Stimulated activated CD4-positive, alpha-beta T cell treated with anti-CD3 and anti-CD28 coated beads, TNF-alpha, amount 100 ng/mL, for 1 hour (primary cell): ENCODE measurements at places on chromosomes 12 and 14.
A peak's percentile ranks its signal among the peaks of the same experiment; 100 is the strongest.

DNA sequence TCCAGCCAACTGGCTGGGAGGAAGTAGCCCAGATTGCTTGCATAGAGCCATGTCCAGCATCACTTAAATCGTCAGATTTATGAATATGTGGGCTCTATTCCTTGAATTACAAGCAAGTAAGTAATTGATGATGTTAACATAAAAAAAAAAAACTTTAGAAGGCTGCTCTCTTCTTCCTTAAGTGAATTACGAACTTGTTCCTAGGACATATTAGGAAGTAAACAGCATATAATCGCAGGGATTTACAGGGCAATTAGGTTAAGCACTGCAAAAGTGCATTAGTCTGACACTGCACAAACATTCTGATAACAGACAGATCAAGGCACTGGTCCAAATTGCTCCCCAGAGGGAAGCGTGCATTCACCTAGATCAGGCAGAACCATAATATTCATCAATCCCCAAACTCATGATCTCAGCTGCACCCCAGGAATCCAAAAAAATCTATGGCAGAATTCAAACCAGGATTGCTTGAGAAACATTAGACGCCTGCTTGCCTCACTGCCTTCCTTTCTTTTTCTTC, 293.2 kb downstream of the TMEM132D start:
- DNase-seq: no peak

GRCh38 chr14:92783813-92784431, 10.2 kb upstream of the GOLGA5 start:
- DNase-seq: no peak

GRCh38 chr12:69908203-69908602, 83.2 kb downstream of the MYRFL start:
- no peak for DNase-seq

DNA sequence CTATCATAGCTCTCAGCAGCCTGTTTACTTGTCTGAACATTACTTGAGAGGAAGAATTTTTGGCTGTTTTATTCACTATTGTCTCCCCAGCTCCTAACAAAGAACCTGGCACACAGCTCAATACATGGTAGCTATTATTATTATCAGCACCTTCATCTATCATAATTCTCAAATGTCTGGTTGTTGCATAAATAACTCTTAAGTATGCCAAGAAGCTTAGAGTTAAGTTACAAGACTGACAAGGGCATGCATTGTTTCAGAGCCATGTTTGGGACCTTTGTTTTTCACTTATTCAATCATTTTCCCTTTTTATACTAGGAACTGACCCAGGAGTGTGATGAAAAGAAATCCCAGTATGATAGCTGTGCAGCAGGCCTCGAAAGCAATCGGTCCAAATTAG, 77.5 kb upstream of the ATP2A2 start:
- DNase-seq: no peak

- no peak for DNase-seq
Measured at GRCh38 chr14:60506985-60507829, 1.7 kb upstream of the SIX6 start.

DNA sequence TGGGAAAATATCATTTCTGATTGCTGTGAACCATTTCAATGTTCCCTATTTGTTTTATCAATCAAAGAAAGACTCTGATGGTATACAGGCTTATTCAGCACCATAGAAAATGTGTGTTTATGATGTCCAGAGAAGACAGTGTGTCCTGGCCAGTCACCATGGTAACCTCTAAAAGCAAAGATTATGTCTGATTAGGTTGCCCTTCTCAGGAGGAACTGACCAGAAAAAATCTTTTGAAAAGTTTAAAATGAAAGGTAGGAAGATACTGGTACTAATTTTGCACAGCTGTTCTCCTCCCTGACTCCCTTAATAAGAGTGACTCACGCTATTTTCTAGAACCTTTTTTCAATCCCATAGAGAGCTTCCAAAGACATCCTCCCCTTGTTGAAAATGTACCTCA, 391.8 kb upstream of the DCN start:
- no peak for DNase-seq

- DNase-seq: peak; percentile 65
Measured at GRCh38 chr12:546920-547845, 87.4 kb downstream of the B4GALNT3 start.

DNA sequence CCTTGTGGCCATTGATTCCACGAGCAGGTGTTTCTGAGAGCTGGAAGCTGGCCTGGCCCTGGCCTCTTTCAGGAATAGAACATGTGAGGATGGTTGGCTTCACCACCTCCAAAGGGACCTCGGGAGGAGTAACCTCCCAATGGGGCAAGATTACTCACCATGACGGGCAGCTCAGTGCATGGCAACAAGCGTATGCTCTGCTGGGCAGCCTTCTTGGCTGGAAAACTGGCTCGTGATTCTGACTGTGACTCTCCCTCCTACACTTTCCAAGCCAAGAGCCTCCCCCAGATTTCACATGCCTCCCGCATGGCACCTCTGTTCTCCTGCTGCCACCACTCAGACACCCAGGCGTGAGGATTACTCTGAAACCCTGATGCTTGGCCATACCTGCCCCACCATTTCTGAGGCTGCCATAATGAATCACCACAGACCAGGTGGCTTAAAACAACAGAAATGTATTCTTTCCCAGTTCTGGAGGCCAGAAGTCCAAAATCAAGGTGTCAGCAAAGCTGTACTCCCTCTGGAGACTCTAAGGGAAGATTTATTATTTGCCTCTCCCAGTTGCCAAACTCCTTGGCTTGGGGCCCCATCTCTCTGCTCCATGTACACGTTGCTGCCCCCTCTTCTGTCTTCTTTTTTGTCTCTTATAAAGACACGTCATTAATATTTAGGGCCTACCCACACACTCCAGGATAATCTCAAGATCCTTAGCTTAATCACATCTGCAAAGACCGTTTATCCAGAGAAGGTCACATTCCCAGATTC, 215.9 kb downstream of the CHST11 start:
- no peak for DNase-seq

DNA sequence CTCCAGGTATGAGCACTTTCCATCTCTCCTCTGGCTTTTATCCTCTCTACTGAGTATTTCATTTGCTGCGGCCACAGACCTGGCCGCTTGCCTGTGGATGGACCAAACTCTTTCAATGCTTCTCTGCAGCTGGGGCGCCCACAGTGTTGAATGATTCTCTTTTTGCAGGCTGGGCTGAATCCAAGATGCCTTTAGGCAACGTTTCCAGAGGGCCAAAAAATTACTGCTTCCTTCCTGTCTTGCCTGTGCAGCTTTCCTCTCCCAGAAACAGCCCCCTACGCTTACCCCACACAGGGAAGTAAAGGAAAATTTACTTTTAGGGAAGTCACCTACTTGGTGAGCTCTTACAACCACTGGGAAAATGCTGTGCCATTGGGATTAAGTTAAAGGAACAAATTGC, 55.6 kb upstream of the JDP2 start:
- DNase-seq: no peak

GRCh38 chr12:132253698-132254480, 75.5 kb downstream of the GALNT9 start:
- no peak for DNase-seq

GRCh38 chr12:15575671-15576541, 213.3 kb downstream of the EPS8 start:
- DNase-seq: no peak

DNA sequence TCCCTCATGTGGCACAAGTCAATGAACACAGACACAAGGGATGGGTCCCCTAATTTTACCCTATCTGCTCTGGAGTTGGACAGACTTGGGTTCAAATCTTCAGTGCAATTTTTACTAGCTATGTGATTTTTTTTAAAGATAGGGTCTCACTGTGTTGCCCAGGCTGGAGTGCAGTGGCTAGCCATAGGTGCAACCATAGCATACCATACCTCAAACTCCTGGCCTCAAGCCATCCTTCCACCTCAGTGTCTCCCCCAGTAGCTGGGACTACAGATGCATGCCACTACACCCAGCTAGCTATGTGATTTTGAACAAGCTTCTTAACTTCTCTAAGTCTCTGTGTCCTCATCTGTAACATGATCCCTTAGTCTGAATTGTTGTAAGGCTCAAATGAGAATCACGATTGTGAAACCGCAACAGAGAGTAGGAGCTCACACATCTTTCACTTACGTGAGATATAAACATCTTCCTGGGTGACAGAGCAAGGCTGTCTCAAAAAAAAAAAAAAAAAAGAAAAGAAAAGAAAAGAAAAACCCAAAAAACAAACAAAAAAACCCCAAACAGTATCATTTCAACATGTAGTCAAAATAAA, 4.7 kb downstream of the CALCOCO1 start:
- no peak for DNase-seq

DNA sequence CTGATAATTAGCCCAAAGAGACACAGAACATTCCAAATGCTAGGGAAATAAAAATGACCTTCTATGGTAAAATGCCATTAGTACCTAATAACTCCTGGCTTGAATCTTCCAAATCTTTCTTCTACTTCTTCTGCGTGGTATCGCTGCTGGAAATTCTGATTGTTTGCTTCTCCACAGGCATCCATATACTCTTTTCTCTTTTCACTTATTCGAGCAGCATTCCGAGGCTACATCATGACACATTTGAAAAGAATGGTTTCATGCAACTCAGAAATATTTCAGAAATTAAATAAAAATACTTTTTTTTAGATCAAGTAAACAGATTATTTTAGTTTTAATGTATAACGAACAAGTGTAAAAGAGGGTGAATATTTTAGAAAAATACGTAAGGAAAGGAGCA, 18.9 kb downstream of the ZCCHC8 start:
- DNase-seq: no peak

DNA sequence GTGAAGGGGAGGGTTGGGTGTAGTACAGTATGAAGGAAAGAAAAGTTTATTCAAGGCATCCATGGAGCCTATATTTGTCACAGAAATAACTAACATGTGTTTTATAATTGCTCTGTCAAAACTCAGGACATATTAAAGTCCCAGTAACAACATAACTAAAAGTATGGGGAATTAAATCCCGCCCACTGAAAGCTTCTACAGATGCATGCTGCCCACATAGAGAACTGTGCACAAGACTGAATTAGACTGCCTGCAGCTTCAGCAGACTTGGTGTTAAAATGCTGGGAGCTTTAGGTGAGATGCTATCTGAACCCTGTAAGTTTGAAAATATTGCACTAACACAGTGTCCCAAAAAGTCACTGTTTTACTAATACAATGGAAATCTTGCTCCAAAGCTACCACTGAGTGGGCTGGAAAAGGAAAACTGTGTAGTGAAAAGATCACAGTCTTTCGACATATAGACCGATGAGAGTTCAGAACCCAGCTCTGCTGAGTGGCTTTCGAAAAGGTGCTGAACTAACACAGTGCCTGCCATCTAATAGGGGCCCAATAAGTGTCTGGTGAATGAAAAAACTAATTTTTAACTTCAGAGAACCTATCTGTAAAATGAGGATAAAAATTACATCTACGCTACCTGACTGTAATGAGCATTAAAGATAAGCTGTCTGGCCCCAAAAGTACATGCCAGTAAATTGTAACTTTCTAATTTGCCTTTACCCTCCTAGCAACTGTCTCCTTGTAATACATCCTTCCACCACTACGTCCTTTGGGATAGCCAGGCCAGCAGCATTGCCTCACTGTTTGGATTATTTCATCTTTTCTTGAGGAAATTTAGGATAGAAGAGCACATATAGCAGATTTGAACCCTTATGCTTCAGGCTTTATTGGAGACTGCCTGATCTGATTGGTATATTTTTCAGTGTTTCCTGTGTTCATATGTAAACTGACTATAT, 237.6 kb downstream of the BCAT1 start:
- DNase-seq: no peak

DNA sequence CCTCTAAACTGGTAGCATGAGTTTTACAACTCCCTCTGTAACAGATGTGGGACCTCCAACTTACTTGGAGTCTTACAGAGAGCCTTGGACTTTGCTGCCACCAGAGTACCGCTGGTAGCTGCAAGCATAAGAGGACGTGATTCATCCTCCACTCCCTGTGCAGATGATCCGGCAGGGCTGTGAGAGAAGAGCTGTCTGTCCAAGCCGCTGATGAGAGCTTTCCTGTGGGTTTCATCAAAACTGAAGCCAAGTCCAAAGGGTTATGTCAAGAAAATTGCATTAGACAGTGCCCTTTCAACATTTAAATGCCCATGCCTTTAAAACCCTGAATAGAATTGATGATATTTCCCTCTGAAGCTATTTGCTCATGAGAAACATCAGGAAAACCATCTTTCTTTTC, 85.8 kb downstream of the LLPH start:
- no peak for DNase-seq

- no peak for DNase-seq
Measured at GRCh38 chr14:95199298-95199983, 42.1 kb upstream of the DICER1 start.

DNA sequence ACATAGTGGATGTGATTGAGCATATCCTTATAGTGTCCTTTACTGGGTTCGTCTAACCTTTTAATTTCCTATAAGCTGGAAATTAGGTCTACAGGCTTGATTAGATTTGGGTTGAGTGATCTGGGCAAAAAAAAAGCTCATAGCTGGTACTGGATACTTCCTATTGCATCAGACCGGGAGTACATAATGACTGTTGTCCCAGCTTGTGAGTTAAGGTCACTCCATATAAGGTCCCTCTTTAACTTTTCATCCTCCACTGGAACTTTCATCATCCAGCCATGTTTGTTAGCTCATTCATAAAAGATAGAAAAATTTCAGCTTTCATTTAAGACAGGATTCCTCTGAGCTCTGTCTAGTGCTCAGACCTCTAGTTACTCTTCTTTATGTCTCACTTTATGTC, 80.8 kb downstream of the C14orf132 start:
- DNase-seq: no peak

GRCh38 chr12:121641343-121641630, 15.0 kb downstream of the ORAI1 start:
- DNase-seq: no peak

GRCh38 chr12:41438854-41439541, 250.9 kb downstream of the PDZRN4 start:
- DNase-seq: no peak

GRCh38 chr14:75793806-75794205, 132.8 kb downstream of the TTLL5 start:
- no peak for DNase-seq

- no peak for DNase-seq
Measured at GRCh38 chr14:20580242-20580641, 7.6 kb downstream of the RNASE11 start.

DNA sequence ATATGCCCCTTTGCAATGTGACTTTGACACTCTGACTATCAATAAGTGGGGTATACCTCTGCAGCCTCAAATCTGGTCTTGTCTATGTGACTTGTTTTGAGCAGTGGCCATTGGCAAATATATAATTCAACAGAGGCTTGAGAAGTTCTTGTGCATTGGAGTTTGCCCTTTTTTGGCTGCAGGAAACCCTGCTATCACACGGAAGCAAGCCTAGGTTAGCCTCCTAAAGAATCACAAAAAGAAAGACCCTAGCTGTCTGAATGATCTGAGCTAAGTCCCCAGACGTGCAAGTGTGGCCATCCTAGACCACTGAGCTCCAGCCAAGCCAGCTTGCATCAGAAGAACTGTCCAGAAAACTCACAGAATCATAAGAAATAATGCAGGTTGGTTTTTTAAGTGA, 31.8 kb upstream of the PARP11 start:
- DNase-seq: no peak

DNA sequence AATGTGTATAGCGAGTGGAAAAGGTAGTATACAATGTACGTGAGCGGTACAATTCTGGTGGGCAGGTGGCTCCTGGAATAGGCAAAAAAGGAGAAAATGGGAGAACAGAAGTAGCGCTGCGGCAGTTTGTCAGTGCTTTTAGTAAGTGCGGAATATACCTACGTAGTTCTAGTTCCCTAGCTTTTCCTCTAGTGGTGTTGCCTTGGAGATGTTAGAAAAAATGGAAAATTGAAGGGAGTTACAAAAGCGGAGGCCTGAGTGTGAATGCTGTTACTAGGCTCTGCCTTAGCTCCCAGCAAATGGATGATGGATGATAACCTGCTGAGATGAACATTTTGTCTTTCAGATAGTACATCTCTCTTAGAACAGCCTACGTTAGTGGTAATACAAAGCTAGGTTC, 1.1 kb downstream of the TTC8 start:
- DNase-seq: no peak

GRCh38 chr12:47102845-47103651, 23.3 kb upstream of the AMIGO2 start:
- DNase-seq: no peak
